ENCODE measurements at places on chromosomes 2 and 18.

DNA sequence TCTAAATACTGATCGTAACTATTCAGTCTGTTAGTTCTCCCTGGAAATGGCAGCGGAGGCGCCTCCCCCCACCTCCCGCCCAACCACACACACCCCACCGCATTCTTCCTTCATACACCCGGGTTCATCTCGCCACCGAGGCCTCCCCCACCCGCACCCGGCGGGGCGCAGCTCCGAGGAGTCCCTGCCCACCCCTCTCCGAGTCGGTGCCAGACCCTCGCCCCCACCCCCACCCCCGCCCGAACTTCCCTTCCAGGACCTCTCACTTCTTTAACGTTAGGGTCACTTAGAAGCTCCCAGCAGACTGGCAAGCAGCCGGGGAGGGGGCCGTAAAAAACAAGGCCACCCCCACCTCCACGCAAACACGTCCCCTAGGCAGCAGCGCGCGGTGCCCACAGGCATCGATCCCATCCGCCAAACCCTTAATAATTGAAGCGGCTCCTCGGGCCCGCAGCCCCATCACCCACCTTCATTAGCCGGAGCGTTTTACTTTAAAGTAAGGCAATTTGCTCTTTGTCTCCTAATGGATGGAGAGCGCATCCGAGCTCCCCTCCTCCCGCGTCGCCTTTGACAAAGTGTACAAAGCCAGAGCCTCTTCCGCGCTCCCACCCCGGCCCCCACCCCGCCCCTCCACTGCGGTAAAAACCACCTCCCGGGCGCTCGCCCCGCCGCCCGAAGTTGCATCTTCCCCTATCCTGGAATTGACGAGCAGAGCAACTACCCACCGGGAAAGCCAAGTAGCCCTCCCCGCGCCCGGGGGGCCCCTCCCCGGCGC is 624 bp downstream of the ZNF516 start:
- DNase-seq: peak; percentile 53

DNA sequence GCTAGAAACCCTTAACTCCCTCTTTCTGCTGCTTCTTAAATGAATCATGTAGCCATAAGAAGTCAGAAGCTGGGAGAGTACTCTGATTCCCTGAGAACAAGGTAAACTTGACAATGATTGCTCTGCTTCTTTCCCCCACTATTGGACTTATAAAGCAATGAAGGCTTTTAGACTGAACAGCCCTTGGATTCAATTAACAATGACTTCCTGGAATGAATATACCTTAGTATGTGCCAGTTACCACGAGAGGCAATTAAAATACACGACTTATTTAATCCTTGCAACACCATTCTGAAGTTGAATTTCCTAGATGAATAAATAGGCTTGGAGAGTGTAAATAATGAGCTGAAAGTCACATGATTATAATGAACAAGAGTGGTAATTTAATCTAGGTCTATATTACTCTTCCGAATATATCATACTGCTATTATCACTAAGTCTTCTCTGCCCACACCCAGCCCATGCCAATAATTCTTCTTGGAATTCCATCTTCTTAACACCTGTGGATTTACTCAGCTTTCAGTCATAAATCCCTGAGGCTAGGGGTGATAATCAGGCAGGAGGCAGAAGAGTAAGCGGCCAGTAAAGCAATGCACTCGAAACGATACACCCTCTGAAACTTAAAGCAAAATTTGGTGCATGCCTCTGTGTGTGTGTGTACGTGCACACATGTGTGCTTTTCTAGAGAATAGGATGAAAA is 170.2 kb downstream of the ATAD2B start:
- DNase-seq: no peak

DNA sequence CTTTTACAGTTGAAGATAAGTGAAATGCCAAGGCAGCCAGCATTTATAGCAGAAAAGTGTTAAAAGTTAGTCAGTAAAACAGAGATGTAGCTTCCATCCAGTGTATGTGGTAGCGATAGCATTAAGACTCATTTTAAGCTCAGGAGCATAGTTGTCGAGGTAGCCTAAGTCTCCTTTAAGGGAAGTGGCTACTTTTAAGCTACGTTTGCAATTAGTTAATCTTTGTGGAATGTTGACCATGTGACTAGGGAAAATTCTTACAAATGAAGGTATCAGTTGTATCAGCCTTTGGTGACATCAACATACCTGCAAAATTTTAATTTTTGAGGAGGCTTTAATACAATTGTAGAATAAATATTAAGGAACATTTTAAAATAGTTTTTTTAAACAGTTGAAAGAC is 61.9 kb downstream of the LHCGR start:
- DNase-seq: no peak

- DNase-seq: no peak
These were observed 190.1 kb upstream of the TNP1 start for GRCh38 chr2:217049956-217050355.

- no peak for DNase-seq
These were observed 32.8 kb upstream of the LDLRAD4 start for GRCh38 chr18:13185675-13186198.

DNA sequence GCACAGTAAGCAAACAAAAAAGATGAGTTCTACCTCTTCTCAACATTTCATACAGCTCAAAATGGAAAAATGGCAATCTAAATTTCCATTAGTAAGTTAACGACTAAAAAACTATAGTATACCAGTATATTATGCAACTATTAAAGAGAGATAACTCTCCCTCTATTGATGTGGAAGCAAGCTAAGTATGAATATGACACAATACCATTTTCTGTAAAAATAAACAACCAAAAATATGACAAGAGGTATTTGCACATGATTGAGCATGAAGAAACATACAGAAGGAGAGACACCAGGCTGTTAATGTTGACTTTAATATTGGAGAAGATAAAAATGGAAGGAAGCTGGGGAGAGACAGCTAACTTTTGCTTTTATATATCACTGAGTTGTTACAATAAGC is 103.5 kb upstream of the ARL5A start:
- no peak for DNase-seq

Measured in GM06990 (cell line).